RWPE1 (cell line): ENCODE measurements at places on chromosomes 4 and X.

GRCh38 chr4:148737061-148737770 is 295.0 kb upstream of the NR3C2 start:
- no peak for DNase-seq

DNA sequence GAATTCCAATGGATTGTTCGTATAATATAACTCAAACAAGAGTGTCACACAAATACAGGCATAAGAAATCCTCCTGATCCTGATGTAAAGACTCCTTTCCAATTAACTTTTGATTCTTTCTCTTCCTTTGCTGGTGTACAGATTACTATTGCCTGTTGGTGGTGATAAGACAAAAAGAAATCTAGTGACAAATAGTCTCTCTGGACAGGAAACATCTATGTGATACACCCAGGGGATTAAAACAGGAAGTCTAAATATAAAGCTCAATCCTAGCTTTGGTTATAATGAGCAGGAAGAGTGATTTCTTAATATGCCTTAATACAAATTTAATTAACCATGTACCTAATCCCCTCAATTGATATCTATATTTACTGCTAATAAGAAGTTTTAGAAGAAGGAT is 45.1 kb downstream of the ARHGEF6 start:
- no peak for DNase-seq

GRCh38 chrX:55451626-55451989 is 319 bp upstream of the MAGEH1 start:
- DNase-seq: no peak

- no peak for DNase-seq
Observed at GRCh38 chr4:125317525-125317877, 2.7 kb downstream of the FAT4 start.

DNA sequence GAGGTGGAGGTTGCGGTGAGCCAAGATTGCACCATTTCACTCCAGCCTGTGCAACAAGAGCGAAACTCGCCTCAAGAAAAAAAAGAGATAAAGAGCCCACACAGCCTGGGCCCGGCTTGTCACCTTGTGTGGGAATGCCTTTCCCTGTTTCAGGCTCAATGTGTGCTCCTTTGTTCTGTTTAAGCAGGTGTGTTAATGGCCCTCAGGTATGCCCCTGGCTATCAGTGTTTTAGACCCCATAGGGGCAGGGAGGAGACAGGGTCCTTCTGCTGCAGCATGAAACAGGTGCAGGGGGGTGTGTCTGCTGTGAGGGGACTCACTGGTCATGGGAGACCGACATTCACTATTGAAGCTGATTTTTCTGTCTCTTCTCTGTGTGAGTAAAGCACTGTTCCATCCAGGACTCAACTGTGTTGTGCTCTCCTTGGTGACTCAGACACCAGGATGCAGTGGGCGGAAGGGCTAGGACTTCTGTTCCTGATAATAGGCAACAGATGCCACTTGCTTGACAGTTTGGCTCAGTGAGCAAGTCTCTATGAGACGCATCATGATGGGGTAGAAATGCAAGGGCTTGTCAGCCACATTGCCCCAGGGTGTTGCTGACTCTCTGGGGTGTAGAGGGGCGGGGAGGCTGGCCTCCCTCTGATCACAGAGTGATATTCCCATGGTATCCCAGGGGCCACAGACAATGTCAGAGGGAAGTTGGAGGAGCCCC is 15.6 kb upstream of the LAP3 start:
- no peak for DNase-seq

- DNase-seq: no peak
Observed at GRCh38 chrX:137387646-137388045, 178.3 kb upstream of the ZIC3 start.

GRCh38 chr4:112910109-112910736 is 139.2 kb upstream of the ANK2 start:
- no peak for DNase-seq

GRCh38 chrX:63743596-63743995 is 41.4 kb downstream of the ARHGEF9 start:
- DNase-seq: no peak

DNA sequence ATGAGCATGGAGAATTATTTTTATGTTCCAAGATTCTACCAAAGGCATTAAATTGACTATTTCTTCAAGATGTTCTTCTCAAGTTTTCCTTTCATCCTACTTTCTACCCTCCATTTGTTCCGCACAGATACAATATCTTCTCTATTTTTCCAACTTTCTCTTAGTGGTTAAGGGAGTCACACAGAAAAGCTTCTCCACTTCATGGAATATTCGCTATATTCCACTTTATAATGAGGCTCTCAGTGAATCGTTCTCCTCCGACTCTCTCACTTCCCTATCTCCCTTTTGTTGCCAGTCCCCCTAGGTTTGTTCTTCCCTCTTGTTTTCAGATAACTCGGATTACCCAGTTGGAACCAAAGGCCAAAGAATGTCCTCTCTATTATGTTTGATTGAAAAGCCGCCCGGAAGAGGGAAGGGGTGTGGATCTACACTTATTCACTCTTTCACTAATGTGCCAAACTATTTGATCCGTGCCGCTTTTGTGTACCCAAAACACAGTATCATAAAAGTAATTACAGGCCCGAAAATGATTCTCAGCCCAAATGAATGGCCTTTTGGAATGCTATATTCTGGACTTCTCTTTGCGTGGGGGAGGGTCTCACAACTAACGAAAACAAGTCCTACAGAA is 1.2 kb downstream of the SH3D19 start:
- no peak for DNase-seq

- DNase-seq: no peak
Observed at GRCh38 chr4:946517-947471, 14.5 kb downstream of the TMEM175 start.

- DNase-seq: no peak
Observed at GRCh38 chrX:25016361-25016671, 551 bp upstream of the ARX start.

DNA sequence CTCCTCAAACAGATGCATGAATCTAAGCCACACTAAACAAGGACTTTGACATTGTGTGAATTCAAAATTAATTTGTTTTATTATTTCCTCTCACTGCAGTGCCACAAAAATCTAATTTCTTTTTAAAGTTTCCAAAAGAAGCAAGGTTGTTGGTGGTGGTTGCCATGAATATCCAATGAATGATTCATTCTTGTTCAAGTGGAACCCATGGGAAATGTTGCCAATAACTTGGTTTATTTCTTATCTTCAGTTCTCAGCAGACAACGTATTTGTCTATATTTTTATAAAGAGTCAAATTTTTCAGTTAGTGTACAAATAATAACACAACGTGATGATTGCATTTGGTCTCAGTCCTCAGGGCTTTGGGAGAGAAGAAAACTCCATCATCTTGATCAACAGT is 309.4 kb upstream of the NOCT start:
- no peak for DNase-seq

DNA sequence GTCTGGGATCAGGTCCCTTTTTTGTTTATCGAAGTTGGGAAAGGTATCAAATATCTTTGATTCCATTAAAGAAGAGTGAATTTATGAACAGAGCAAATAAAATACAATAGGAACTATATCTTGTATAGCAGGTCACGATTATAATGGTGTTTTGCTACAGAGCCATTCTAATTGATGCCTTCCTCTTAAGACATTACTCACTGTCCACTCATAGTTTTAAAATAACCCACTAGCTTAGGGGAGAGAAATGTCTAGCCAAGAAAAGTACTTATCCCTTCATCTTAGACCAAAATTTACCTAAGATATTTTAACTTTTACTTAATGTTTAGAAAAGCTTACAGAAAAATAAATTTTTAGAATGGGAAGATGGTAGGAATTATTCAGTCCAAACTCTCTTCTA is 112.0 kb upstream of the PABPC4L start:
- DNase-seq: no peak

GRCh38 chr4:7831330-7831729 is 108.3 kb downstream of the AFAP1 start:
- DNase-seq: no peak

GRCh38 chr4:122921300-122921699 is 1.1 kb downstream of the NUDT6 start:
- DNase-seq: no peak

DNA sequence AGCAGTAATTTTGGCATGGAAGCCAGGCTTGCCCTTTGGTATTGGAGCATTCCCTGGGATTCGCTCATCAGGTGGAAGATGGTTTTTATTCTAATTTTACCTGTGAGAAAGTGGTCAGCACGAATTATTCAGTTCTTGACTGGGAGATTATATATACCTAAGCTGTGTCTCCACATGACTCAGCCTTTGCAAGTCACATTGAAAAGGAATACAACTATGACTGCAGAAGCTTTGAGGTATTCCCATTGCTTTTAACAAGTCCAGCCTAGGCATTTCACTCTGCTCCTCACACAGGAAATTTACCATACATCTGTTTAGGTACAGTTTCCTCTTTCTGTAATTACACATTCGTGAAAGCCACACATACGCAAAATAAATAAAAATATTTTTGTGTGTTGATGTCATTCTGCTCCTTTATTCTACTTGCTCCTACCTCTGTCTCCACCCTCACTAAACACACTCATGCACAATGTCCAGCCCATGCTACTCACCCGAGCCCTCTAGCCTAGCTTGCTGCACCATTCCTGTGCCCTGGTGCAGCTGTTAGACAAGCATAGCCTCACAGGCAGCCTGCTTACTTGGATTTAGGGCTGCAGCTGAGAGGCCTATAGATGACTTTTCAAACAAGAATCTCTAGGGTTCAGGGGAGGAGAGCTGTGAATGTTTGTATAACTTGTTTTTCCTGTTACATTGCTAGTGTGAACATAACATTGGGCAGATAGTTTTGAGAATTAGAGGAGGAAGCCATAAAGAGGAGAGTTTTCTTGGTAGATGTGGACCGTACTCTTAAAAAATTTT is 504.4 kb upstream of the FAT1 start:
- peak; percentile 28 for DNase-seq

DNA sequence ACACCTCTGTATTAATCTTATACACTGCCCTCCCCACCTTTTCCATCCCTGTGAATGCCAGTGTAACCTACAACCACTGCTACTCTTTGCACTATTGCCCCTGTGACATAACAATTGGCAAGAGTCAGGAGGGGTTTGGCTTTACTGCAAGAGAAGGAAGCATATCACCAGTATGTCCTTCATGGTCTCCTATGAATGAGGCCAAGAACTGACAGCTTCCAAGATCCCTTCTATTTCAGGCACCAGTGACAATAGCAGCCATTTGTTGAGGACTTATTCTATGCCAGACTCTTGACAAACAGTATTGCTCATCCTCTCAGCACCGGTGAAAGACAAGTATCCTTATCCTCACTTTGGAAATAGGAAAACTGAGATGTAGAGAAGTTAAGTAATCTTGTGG is 363.9 kb downstream of the MID1IP1 start:
- no peak for DNase-seq

GRCh38 chr4:64614276-64614675 is 205.0 kb upstream of the TECRL start:
- DNase-seq: no peak

- no peak for DNase-seq
Observed at GRCh38 chr4:101621120-101621519, 169.4 kb upstream of the BANK1 start.

DNA sequence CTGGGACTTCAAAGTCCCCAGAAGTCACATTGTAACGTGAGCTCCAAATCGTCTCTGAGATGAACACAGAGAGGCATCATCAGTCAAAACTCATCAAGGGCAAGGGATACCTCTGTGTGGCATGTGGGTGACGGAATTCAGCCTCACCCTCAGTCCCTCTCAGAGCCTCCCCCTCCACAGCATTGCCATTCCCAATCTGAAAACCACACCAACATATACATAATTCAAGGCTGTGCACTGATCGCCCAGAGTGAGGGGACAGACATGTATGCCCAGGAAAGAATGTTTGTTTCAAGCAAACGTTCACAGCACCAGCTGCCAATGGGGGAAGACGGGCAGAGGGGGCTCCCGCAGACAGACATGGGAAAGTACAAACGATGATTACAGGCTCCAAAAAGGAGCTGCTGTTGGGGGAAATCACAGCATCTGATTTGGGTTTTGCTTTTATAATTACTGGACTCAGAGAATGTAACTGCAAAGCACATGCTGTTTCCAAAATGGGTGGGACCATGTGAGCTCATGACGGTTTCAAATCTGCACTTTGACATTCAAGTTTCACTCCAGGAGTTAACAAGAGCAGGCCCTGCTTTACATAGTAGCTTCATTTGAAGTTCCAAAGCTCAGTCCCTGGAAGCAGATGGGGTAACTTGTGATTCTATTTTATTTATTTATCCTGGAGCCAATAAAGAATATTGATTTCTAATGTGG is 88.3 kb downstream of the CLCN4 start:
- DNase-seq: no peak

- DNase-seq: peak; percentile 8
Observed at GRCh38 chrX:1657367-1658070, 42.7 kb downstream of the ASMT start.

- DNase-seq: no peak
Observed at GRCh38 chr4:44351069-44351468, 97.5 kb downstream of the KCTD8 start.

DNA sequence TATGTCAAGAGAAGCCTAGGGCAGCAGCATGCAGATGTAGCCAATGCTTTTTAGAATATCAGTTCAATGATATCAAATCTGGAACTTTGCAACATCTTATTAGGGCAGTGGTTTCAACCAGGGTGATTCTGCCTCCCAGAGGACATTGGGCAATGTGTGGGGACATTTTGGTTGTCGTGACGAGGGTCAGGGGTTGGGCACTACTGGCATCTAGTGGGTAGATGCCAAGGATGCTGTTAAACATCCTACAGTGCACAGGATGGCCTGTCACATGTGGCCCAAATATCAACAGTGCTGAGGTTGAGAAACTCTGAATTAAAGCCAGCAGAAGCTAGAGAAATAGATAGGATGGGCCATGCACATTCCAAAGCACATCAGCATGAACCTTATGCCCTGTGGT is 152.3 kb downstream of the AMELX start:
- DNase-seq: no peak

GRCh38 chr4:75015627-75016026 is 82.7 kb downstream of the PARM1 start:
- DNase-seq: no peak

DNA sequence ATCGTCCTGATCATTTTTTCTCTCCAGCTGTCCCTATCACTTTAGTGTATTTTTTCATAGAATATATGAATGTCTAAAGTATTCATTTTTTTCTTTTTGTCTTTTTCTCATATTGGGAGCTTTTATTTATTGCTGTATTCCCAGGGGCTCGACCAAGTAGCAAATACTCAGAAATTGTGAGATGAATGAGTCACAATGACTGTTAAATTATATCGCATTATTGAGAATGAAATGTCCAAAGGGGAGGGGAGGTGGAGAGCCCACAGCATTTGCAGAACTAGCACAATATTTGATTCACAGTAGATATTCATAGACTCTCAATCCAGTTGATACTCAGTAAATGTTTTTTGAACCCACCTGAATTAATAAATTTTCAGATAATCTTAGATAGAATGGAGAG is 543.6 kb upstream of the FAM241A start:
- no peak for DNase-seq

DNA sequence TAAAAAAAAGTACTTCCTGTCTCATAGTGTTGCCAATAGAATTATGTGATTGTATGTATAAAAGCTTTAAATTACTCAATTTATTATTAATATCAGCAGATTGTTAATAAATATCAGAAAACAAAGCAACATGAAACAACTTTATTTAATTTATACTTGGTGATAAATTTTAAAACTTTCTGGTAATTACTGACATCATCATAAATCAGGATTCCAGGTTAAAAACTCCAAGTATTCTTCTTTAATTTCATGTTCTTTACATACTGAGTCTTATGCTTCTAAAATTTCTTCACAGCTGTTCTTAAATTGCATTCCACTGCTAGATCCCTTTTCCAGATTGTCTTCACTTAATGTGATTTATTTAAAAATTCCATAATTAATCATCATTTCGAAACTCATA is 1224.5 kb downstream of the PCDH18 start:
- DNase-seq: no peak

- DNase-seq: no peak
Observed at GRCh38 chr4:62209757-62210485, 1009.8 kb downstream of the ADGRL3 start.

- no peak for DNase-seq
Observed at GRCh38 chr4:30727409-30727808, 7.2 kb downstream of the PCDH7 start.
